ENCODE measurements at places on chromosomes 1 and 21.

GRCh38 chr1:235339746-235340145, 11.4 kb downstream of the GGPS1 start:
- no peak overlapping the region for H3K27ac ChIP-seq
- no peak overlapping the region for H3K4me3 ChIP-seq
- no peak for DNase-seq
- H3K4me1 ChIP-seq = peaks cover 14% of the 10 kb centered on the region
- no peaks in the 10 kb centered on the region for H3K27me3 ChIP-seq
- H3K36me3 ChIP-seq = peaks cover 18% of the 10 kb centered on the region

- H3K4me3 ChIP-seq = no peak overlapping the region
- H3K27me3 ChIP-seq = no peaks in the 10 kb centered on the region
- no peaks in the 10 kb centered on the region for H3K36me3 ChIP-seq
Measured at GRCh38 chr1:58996341-58997059, 212.7 kb upstream of the JUN start.

DNA sequence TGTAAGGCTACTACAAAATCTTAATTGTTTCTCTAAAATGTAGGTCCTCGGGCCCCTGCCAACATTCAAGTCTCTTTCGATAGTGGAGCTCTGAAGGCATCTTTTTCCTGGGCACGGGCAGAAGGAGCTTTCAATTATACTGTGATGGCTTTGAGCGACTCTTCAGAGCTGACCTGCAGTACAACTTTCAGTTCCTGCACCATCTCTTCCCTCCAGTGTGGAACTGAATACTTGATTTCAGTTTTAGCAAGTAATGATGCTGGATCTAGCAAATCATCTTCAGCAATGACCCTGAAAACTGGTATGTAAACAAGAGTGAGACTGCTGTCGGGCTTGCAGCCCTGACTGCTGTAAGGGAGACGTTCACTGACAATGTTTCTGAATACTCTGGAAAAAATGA, 9.6 kb downstream of the FNDC7 start:
- DNase-seq = no peak
- H3K27me3 ChIP-seq = no peaks in the 10 kb centered on the region
- H3K4me3 ChIP-seq = no peak overlapping the region
- peaks cover 2% of the 10 kb centered on the region for H3K4me1 ChIP-seq

GRCh38 chr1:111062081-111062480, 77.8 kb downstream of the DRAM2 start:
- no peak overlapping the region for H3K27ac ChIP-seq
- no peak overlapping the region for H3K4me3 ChIP-seq
- no peaks in the 10 kb centered on the region for H3K27me3 ChIP-seq
- no peaks in the 10 kb centered on the region for H3K36me3 ChIP-seq
- DNase-seq = no peak

DNA sequence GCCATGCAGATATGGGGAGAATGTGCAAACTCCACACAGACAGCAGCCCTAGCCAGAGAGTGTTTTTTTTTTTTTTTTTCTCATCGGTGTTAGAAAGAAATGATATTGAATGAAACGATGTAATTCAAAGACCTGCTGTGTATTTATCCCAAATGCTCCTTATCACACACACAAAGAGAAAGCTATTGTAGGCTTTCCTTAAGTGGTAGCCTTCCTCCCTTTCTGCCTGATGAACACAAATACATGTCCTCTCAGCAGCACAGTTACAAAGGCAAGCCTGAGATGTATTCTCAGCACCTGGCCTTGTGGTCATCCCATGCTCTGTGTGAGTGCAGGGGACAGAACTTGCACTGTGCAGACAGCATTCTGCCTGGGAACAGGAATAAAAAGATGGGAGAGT, 93.8 kb downstream of the PLPPR5 start:
- H3K4me1 ChIP-seq = no peaks in the 10 kb centered on the region
- DNase-seq = peak; percentile 11
- no peak overlapping the region for H3K4me3 ChIP-seq
- no peaks in the 10 kb centered on the region for H3K36me3 ChIP-seq

GRCh38 chr1:154783976-154784375, 86.1 kb downstream of the KCNN3 start:
- DNase-seq = no peak
- no peaks in the 10 kb centered on the region for H3K36me3 ChIP-seq
- H3K4me3 ChIP-seq = no peak overlapping the region
- H3K27me3 ChIP-seq = no peaks in the 10 kb centered on the region

DNA sequence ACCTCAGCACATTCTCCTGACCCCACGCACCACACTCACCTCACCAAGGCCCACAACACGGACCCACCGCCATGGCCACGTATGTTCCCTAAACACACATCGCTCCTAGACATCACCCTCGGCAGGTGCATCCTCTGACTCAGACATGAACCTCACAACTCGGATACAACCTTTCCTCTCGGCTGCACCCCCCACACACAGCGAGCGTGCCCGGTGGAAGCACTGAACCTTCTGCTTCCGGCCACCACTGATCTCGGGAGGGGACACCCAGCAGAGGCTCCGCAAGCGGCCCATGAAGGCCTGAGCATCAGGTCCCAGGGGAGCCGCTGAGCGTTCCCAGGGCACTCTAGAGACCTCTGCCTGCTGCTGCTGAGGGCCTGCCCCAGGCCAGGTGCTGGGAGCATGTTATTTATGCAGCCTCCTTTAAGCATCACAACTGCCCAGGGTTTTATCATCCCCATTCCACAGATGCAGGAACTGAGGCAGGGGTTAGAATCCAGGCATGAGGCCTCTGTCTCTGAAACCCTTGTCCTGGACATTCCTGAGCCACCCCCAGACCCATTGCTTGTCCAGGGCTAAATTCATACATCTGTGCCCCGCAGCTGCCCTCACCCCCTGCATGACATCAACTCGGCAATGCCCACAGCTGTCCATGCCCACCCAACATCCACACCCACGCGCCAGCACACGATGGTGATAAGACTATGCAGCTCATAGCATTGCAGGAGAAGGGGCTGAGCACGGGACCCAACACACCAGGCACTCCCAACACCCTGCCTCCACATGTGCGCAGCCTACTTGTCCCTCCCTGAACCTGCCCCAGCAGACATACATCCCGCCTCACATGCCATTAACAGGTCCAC, 27.0 kb downstream of the SDC3 start:
- H3K4me3 ChIP-seq = no peak overlapping the region
- DNase-seq = no peak
- H3K27me3 ChIP-seq = no peaks in the 10 kb centered on the region
- no peaks in the 10 kb centered on the region for H3K36me3 ChIP-seq
- peaks cover 29% of the 10 kb centered on the region for H3K4me1 ChIP-seq

DNA sequence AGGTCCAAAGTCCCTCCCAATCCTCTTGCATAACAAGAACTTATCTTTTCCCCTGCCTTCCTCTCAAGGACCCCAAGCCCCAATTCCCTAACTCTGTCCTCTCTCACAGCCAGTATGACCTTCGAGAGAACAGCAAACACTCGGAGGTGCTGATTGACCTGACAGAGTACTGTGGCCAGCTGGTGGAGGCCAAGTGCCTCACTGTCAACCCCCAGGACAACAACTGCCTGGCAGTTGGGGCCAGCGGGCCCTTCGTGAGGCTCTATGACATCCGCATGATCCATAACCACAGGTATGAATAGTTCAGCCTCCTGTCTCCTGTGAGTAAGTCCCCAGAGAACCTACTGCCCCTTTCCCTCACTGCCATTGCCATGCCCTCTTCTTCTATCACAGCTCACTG, 29.9 kb upstream of the TMEM222 start:
- H3K27ac ChIP-seq = no peak overlapping the region
- H3K27me3 ChIP-seq = no peaks in the 10 kb centered on the region

- no peaks in the 10 kb centered on the region for H3K36me3 ChIP-seq
- no peak overlapping the region for H3K4me3 ChIP-seq
- peaks cover 16% of the 10 kb centered on the region for H3K4me1 ChIP-seq
- no peak overlapping the region for H3K27ac ChIP-seq
- no peaks in the 10 kb centered on the region for H3K27me3 ChIP-seq
Measured at GRCh38 chr1:185244015-185244747, 72.9 kb downstream of the IVNS1ABP start.

GRCh38 chr1:145985502-145986439, 10.6 kb downstream of the TXNIP start:
- DNase-seq = no peak
- H3K4me1 ChIP-seq = peaks cover 3% of the 10 kb centered on the region
- no peaks in the 10 kb centered on the region for H3K36me3 ChIP-seq
- no peak overlapping the region for H3K27ac ChIP-seq
- no peak overlapping the region for H3K4me3 ChIP-seq

GRCh38 chr21:28444111-28444510, 548.6 kb downstream of the LTN1 start:
- H3K27me3 ChIP-seq = no peaks in the 10 kb centered on the region
- no peak for DNase-seq
- H3K27ac ChIP-seq = no peak overlapping the region
- no peaks in the 10 kb centered on the region for H3K4me1 ChIP-seq
- no peak overlapping the region for H3K4me3 ChIP-seq

- H3K27me3 ChIP-seq = no peaks in the 10 kb centered on the region
- DNase-seq = no peak
- no peak overlapping the region for H3K27ac ChIP-seq
- no peaks in the 10 kb centered on the region for H3K4me1 ChIP-seq
Measured at GRCh38 chr21:19468991-19469715, 1065.6 kb upstream of the TMPRSS15 start.

DNA sequence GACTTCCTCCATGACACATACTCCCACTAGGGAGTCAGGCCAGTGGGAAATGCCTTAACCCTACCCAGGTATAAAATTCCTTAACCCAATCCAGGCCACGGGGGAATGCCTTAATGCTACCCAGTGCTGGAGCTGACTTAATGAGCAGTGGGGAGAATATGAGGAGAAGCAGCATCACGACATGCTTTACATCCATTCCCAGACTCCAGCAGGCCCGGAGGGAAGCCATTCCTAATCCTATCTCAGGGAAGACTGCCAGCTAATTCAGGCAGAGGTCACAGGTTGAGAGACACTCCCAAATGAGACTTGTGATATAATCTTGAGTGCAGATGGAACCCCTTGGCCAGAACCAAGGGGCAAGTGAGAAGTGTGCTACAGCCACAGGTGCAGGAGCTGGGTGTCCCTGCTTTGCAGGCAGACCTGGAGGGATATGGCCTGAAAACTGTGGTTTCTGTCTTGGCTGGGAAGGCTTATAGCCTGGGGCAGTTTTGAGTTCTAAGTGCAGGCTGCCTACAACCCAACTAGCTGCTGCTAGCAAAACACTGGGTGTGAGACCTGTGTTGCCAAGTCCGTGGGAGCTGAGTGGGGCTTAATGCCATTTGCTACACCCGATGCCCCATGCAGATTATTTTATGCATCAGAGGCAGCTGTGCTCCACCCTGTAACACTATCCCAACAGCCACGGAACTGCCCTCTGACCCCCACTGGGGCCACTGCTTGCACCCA, 45.1 kb upstream of the GUCA2A start:
- peaks cover 7% of the 10 kb centered on the region for H3K36me3 ChIP-seq
- DNase-seq = no peak
- no peak overlapping the region for H3K4me3 ChIP-seq
- H3K27me3 ChIP-seq = no peaks in the 10 kb centered on the region

DNA sequence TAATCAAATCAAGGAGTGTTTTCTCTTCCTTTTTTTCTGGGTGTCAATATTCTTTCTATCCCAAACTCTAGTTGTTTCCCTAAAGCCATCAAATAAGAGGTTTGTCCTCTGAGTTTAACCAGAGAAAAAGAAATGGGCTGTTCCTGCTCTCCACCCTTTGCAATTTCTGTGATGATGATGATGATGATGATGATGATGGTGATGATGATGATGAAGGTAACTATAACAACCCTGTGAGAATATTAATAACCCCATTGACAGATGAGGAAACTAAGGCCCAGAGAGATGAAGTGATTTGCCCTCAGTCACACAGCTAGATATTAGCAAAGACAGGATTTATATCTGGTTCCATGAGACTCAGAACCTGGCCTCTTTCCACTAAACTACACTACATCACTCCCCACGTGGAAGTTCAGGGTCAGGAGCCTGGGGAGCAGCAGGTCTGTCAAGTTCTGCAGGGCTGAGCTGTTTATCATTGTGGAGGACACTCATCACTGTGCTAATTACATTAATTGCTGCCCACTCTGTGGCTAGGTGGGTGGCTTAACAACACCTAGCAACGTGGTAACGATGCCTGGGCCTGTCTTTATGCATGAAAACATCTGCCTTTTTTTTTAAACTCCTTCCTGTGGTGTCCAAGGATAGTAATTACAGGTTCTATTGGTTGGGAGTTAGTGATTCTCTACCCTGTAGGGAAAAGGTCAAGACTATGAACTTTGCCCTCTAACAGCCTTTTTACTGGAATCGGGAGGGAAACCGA, 19.0 kb upstream of the JUN start:
- no peaks in the 10 kb centered on the region for H3K27me3 ChIP-seq
- no peak overlapping the region for H3K4me3 ChIP-seq
- H3K4me1 ChIP-seq = no peaks in the 10 kb centered on the region
- no peak for DNase-seq

GRCh38 chr1:246002725-246003441, 504.2 kb downstream of the SMYD3 start:
- H3K4me1 ChIP-seq = no peaks in the 10 kb centered on the region
- DNase-seq = peak; percentile 93
- H3K36me3 ChIP-seq = no peaks in the 10 kb centered on the region

- no peak overlapping the region for H3K27ac ChIP-seq
- no peak for DNase-seq
- no peaks in the 10 kb centered on the region for H3K4me1 ChIP-seq
- no peaks in the 10 kb centered on the region for H3K36me3 ChIP-seq
- H3K27me3 ChIP-seq = no peaks in the 10 kb centered on the region
- H3K4me3 ChIP-seq = no peak overlapping the region
Measured at GRCh38 chr1:66213491-66213890, 320.5 kb upstream of the SGIP1 start.

GRCh38 chr1:27144920-27145661, 9.8 kb downstream of the SLC9A1 start:
- no peak overlapping the region for H3K27ac ChIP-seq
- H3K4me1 ChIP-seq = peaks cover 7% of the 10 kb centered on the region
- H3K27me3 ChIP-seq = no peaks in the 10 kb centered on the region
- no peaks in the 10 kb centered on the region for H3K36me3 ChIP-seq
- DNase-seq = no peak
- H3K4me3 ChIP-seq = no peak overlapping the region

DNA sequence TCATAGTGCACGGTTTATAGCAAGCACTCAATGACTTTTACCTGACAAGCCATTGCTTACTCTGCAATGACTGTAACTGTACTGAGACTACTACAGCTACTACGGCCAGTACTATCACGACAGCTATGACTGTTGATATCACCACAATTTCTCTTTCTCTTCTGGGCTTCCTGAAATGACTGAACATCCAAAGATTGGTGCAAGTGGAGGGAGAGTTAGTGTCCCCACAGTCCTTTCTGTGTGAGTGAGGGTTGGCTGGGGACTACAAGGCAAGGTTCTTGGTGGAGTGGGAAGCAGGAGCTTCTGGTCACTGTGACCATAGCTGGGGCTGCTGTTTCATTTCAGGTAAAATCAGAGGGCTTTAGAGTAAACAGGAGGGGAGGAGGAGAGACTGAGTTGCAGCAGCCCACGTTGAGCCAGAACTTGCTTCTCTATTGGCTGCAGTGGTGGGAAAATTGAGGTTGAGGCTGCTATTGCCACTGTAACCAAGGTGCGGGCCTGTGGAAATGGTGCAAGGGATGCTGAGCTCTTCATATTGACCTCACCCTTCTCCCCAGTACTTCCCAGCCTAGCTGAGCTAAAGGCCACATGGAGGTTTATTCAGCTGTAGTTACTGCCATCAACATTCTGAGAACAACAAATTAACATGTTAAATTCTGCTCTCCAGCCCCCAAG, 14.1 kb upstream of the IL10 start:
- H3K4me1 ChIP-seq = no peaks in the 10 kb centered on the region
- no peak overlapping the region for H3K4me3 ChIP-seq
- no peaks in the 10 kb centered on the region for H3K27me3 ChIP-seq
- no peaks in the 10 kb centered on the region for H3K36me3 ChIP-seq
